ENCODE measurements at places on chromosomes 1 and 21.

DNA sequence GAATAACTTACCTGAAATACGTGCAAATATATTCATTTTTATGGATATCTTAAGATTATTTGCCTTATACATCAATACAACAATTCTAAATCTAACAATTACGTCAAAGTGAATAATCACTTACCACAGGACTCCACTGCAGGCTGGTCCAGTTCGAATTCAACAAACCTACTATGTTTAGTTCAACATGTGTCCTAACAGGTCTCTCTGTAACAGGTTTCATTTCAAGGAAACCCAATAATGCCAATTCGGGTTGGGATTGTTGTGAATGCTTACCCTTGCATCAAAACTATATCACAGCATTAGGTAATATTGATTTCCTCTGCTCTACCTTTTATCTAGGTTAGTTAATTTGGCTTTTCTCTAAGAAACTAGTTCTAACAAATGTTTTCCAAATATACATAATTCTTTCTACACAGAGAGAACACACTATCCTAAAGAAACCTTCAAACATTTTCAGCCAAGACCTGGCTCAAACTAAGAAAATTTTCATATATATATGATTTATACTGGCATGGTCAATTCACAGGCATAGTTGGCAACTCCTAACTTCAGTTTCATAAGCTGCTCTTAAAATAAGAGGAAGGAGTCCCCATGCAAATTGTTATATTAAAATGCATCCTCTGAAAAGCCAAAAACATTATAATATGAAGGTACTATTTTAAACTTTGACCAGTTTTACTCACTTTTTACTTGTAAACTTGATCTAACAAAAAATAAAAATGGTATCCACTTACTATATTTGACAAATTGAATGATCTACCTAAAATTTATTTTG lies 4.5 kb downstream of the IVNS1ABP start:
- DNase-seq: no peak

GRCh38 chr1:225581186-225581585 lies 71.7 kb downstream of the ENAH start:
- DNase-seq: no peak

- DNase-seq: peak; percentile 8
These were observed 133.0 kb downstream of the LRRC7 start for GRCh38 chr1:69700770-69701169.

DNA sequence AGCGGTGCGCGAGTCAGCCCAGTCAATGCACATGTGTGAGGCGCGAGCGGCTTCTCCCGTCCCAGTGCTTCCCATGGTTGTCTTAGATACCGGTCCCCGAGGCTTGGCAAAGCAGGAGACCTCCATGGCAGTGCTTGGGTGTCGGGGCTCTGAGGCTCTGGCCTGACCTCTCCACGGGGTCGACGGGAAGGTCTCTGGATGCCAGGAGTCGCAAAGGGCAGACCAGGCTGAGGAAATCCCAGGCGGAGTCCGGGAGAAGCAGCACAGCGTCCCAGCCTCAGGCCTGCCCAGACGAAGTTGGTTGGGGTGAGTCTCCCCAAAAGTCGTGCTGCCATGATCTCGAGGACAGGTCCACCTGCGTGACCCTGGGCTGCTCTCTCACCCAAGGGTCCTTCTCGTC lies 3881.6 kb downstream of the SRGAP2C start:
- DNase-seq: no peak

DNA sequence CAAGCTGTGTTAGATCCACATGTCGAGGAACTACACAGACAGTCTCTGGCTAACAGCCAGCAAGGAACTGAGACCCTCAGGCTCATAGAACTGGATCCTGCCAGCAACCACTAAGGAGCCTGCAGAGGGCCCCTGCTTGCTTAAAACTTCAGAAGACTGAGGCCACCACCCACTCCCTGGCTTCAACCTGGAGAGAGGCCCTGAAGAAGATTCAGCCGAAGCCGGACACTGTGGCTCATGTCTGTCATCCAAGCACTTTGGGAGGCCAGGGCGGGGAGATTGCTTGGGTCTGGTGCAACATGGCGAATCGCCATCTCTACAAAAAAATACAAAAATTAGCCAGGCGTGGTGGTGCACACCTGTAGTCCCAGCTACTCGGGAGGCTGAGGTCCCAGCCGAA lies 92.6 kb upstream of the TMPRSS2 start:
- no peak for DNase-seq

- no peak for DNase-seq
These were observed 292.5 kb upstream of the SNX7 start for GRCh38 chr1:98368995-98369394.

DNA sequence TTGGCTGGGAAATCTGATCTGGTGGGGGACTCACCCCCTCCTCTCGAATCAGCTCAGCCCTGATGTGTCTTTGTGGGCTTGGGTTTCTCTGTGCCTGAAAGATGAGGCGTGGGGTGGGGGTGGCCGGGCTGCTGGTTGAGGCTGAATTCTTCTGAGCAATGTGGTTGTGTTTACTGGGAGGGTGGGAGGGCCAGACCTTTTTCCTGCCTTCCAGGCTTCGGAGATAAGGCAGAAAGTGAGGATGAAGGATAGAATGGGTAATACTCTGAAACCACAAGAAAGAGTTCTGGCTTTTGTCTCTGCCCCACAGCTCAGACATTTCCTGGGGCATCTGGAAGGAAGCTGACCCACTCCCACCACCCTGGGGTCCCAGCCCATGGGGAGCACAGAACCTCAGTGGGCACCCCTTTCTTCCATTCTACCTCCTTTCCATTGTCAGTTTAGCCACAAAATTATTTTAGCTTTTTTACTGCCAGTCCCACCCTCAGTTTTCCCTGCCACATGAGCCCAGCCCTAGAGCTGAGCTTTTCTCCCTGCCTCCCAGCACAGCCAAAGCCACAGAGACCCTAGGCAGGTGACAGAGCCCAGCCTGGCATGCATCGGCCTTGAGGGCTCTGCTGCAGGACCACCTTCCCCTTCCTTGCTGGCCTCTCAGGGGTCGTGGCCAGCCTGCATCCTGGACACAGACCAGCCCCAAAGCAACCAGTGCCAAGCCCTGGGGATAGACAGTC lies 11.2 kb downstream of the ALX3 start:
- no peak for DNase-seq

- no peak for DNase-seq
These were observed 236.4 kb upstream of the BEND5 start for GRCh38 chr1:49013079-49013478.

DNA sequence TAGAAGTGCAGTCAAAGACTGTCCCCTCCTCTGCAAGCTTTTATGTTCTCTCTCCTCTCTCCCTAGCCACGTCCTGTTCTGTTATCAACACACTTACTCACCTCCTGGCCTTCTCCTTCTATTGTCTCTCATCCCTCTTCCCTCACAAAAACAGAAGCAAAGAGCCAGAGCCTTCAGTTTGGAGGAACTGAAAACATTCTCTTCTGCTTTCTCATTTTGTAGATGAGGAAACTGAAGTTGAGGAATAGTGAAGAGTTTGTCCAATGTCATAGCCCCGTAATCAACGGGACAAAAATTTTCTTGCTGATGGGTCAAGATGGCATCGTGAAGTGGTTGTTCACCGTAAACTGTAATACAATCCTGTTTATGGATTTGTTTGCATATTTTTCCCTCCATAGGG lies 1.9 kb downstream of the NLRP3 start:
- no peak for DNase-seq

GRCh38 chr1:2291577-2291976 lies 63.5 kb downstream of the SKI start:
- DNase-seq: no peak

GRCh38 chr21:42677339-42678321 lies 24.2 kb downstream of the PDE9A start:
- no peak for DNase-seq

DNA sequence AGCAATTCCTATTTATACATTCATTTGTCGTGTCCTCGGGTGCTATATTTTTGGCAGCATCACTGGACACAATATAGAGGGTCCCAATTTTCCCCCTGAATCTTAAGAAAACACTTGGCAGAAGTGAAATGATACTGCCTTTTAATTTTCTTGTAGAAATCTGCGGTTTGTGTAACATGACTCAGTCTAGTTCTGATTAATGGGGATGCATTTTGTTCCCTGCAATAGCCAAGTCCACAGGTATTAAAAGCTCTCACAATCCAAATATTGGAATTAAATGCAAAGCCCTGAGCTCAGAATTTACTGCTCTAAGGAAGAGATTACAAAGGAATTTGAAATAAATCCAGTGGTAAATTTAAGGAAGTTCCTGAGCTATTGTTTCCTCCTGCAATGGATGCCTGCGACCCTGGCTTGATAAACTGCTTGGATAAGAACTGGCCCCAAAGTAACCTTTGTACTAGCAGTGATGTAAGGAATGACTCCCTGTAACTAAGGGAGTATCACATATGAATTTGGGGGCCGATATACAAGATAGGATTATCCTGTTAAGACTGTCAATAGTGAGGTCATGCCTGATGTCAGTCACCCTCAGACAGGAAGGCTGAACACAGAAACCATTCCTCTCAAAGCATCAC lies 349.7 kb upstream of the C1orf87 start:
- DNase-seq: no peak

DNA sequence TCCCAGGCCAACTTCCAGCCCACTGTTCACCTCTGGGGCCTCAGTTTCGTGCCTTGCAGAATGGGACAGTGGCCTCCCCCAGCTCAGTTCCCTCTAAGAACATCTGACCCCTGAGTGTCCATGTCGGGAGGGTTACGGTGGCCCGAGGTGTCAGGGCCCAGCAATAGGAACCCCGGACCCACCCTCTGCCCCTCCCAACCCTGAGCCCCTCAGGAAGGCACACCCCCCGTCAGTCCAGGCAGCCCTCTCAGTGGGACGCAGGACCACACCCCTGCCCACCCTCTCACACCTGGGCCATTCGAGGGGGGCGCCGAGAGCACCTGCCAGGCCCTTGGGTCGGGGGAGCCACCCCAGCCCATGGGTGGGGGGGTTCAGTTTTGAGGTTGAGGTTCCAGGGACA lies 447 bp downstream of the TTC34 start:
- no peak for DNase-seq

- DNase-seq: peak; percentile 81
These were observed 130.3 kb downstream of the CASZ1 start for GRCh38 chr1:10665930-10666850.

DNA sequence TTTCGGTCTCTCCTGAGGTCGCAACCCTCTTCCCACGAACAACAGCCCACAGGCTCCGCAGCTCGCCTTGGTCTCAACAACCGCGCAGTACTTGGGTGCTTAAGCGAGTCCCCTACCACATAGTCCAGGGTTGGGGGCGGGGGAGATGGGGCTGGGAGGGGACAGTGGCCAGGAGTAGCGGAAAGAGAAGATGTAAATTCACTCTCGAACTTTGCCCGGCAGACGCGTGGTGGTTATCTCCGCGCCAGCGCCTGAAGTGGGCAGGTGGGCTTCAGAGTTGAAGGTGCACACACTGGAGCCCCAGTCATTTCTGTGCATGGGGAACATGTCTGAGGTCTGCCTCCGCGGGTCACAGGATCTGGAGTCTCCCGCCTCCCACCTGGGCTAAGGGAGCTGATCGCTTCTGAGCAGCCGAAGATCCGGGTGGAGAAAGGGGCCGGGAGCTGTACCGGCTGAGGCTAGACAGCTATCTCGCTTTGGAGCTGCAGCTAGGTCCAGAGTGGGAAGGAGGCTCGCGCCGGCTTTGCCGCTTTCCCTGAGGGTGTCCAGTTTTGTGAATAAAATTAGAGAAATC lies 4.3 kb upstream of the FOXD2 start:
- no peak for DNase-seq

DNA sequence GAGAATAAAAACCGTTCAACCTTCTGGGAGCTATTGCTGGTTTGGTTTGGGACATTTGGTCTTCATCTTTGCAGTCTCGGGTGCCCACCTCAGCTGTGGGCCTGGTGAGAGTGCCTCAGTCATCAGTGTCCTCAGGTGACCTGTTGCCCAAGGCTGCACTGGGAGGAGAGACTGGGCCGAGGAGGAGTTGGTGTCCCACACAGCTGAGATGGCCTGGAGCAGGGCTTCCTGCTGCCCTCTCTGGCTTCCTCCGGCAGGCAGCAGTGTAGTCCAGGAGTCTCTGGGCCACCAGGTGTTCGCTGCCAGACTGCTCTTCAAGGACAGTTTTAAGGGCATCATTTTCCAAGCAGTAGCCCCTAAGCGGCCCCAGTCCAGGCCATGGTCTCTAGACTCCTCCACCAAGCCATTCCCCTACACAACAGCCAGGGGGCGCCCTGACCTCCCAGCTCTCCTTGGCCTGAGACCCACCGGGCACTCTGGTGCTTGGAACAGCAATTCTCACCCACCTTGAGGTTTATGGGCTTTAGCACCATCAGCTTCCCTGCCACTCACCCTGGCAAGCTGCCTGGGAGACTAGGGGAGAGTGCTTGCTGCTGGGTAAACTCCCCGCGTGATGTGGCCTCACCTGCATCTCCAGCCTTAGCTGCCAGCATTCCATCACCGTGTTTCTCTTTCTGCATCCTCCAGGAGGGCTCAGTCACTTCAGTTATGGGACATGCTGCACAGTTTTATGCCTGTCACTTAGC lies 9.1 kb upstream of the SYTL1 start:
- DNase-seq: no peak

- no peak for DNase-seq
These were observed 659.1 kb downstream of the MRPL39 start for GRCh38 chr21:24948186-24948585.

GRCh38 chr1:77065693-77066342 lies 153.4 kb downstream of the PIGK start:
- DNase-seq: no peak

DNA sequence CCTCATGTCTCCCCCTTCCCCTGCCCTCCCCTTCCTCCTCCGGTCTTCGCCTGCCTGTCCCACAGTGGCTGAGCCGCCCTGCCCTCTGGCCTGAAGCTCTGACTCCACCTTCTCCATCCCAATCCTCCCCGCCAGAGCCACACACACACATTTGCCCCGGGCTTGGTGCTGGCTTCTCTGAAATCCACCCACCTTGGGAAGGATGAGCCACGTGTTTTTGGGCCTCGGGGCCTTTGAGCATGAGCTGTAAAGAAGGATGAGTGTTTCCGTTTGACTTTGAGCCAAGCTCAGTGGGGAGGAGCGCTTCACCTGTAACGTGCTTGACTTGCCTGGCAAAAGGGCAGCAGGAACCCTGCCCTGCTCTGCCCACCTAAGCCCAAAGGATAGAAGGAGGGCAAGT lies 295.1 kb downstream of the SIPA1L2 start:
- no peak for DNase-seq

DNA sequence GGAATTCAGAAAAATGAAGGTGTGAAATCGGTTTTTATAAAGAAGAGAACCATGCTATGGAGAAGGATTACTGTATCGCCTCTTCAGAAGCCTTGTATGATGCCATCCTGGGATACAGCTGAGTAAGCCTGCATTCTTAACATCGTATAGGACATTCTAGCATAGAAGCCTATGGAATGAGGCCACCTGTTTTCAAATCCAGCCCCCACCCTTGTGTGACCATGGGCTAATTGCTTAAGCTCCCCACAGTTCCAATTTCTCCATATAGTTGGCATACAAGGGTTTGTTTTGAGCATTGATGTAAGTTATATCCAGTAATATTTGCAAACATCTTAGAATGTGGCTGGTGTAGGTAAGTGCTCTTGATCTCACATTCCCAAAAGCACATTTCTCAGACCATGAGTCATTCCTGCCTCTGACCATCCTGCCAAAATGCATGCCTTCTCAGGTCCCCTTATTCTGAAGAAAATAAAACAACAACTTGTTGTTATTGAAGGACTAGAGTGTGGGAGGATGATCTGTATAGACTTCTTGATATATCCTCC lies 1.5 kb downstream of the OR14A2 start:
- DNase-seq: no peak

- DNase-seq: no peak
These were observed 554 bp downstream of the ZNF281 start for GRCh38 chr1:200409203-200409760.
